ENCODE measurements at places on chromosomes 5 and 9.

DNA sequence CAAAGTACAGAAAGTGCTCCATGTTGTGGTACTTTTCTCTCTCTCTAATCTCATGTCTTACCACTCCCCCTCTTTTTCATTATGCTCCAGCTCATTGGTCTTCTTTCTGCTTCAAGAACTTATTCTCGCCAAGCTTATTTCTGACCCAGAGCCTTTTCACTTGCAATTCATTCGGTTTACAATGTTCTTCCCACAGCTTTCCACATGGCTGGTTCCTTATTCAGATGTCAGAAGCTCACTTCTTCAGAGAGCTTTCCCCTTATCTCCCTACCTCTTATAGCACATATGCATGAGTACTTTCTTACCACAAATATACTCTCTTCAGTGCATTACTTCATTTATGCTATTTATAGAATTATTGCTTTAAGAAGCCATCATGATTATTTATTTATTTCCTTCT is 338.8 kb upstream of the ATP10B start:
- H3K27ac ChIP-seq: no peak overlapping the region
- DNase-seq: no peak
- no peaks in the 10 kb centered on the region for H3K36me3 ChIP-seq
- H3K4me1 ChIP-seq: peaks cover 5% of the 10 kb centered on the region
- no peaks in the 10 kb centered on the region for H3K27me3 ChIP-seq
- H3K4me3 ChIP-seq: no peak overlapping the region

DNA sequence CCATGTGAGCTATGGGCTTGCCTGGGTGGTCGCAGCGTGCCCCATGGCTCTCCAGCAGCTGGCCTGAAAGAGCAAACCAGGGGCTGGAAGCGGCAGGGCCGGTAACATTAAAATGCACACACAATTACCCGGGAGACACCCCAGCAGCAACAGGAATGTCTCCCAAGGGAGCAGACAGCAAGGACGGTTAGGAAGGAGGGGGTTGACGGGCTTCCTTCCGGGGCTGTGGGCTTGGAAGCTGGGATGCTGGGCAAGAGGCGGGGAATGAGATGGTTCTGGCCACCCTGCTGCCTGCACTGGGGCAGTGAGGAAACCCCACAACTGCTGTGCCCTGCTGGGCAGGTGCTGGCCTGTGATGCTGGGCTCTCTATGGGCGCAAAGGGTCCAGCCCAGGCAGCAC is 71.8 kb upstream of the ADAMTS2 start:
- no peak overlapping the region for H3K4me3 ChIP-seq
- no peaks in the 10 kb centered on the region for H3K36me3 ChIP-seq
- no peak overlapping the region for H3K27ac ChIP-seq

- peaks cover 5% of the 10 kb centered on the region for H3K36me3 ChIP-seq
- no peak for DNase-seq
- H3K27me3 ChIP-seq: no peaks in the 10 kb centered on the region
- no peak overlapping the region for H3K4me3 ChIP-seq
- H3K27ac ChIP-seq: no peak overlapping the region
Measured at GRCh38 chr9:127958728-127959127, 21.1 kb upstream of the DPM2 start.

DNA sequence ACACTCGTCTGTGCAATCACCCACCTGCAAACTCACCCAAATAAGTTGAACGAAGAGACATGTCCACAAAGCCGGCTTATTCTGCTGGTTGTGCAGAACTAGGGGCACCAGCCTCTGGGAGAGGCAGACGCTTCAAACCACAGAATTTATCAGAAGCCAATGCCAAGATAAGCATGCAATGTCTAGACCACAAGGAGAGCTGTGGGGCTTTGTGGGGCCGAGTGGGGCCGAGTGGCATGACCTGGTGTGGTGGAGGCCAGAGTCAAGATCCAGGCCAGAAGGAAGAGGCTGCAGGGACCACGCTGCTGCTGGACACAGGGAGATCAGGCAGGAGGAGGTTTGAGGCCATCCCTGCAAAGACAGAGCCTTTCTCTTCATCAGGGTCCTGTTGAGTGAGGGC is 259.0 kb downstream of the IRX2 start:
- no peak overlapping the region for H3K27ac ChIP-seq
- DNase-seq: no peak
- H3K4me3 ChIP-seq: no peak overlapping the region
- no peaks in the 10 kb centered on the region for H3K36me3 ChIP-seq

DNA sequence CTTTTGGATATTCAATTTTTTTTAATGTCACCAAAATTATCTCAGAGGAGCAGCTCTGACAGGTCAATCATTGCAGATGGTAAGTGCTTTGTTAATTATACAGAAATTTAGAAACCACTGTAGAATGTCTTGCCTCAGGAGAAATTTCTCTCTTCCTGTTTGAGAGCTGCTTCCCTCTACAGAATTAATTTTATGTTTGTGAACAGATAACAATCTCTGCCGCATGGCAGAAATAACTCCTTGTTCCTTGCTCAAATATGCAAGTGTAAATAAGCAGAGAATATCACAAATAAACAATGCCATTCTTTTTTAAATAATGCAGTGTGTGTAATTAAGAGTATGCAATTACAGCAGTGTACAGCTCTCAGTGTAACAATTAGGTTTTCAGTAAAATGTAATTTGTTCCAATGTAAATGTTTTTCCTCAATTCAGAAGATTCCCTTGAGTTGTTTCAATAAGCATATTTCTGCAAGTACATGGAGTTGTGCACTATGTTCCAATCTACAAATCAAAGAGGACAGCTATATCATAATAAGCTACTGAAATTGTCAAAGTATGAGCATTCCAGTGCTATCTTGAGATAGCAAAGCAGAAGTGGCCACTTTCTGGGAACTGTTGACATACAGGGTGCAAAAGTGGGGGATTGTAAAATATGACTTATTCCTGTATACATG is 1012.8 kb downstream of the MAT2B start:
- no peak overlapping the region for H3K27ac ChIP-seq
- H3K4me3 ChIP-seq: no peak overlapping the region
- peaks cover 1% of the 10 kb centered on the region for H3K36me3 ChIP-seq
- DNase-seq: no peak

- H3K4me1 ChIP-seq: no peaks in the 10 kb centered on the region
- H3K27ac ChIP-seq: no peak overlapping the region
- H3K27me3 ChIP-seq: peaks cover 33% of the 10 kb centered on the region
- DNase-seq: no peak
Measured at GRCh38 chr5:148620696-148621095, 33.6 kb downstream of the HTR4 start.

DNA sequence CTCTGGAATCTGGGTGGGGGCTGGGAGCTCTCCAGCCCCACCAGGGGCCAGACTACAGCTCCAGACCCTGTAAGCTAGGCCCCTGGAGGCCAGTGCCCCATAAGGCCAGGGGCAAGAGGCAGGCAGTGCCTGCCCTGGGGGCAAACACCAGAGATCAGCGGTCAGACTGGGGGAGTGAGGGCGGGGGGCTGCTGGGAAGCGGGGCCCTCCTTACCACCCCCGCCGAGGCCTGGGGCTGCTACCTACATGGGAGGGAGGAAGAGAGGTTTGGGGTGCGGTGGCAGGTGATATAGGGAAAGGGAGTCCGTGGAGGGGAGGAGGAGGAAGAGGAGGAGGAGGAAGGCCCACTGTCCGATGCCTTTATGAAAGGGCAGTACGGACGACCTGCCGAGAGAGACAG is 12.7 kb downstream of the PRR7 start:
- DNase-seq: no peak
- peaks cover 21% of the 10 kb centered on the region for H3K36me3 ChIP-seq
- no peak overlapping the region for H3K4me3 ChIP-seq
- H3K4me1 ChIP-seq: peaks cover 5% of the 10 kb centered on the region
- no peak overlapping the region for H3K27ac ChIP-seq

DNA sequence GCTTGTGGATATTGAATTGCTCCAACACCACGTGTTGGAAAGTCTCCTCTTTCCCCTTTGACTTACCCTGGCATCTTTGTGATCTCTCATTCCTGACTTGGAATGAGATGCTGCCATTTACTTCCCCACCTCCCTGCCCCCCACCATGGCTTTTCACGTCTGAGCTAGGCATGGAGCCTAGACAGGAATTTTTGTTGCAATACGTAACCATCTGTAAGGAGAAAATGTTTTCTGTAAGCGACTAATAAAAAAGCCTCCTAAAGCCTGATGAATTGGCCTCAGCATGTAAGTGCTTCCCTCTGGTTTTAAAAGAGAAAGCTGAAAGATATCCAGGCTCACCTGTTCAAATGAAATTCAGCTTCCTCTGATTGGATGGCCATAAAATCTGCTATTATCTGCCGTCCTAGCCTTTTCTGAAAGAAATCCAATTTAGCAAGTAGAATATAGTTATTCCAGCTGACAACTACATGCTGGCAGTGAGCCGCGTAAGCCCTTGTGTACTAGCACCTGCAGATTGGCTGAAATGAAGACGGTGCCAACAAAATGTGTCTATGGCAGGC is 200.1 kb downstream of the NSG2 start:
- H3K27ac ChIP-seq: no peak overlapping the region
- no peak for DNase-seq
- no peaks in the 10 kb centered on the region for H3K36me3 ChIP-seq
- H3K4me3 ChIP-seq: no peak overlapping the region
- H3K4me1 ChIP-seq: peaks cover 2% of the 10 kb centered on the region

All from progenitor cell of endocrine pancreas (in vitro differentiated cells).